ENCODE measurements at places on chromosomes 3 and 15.

DNA sequence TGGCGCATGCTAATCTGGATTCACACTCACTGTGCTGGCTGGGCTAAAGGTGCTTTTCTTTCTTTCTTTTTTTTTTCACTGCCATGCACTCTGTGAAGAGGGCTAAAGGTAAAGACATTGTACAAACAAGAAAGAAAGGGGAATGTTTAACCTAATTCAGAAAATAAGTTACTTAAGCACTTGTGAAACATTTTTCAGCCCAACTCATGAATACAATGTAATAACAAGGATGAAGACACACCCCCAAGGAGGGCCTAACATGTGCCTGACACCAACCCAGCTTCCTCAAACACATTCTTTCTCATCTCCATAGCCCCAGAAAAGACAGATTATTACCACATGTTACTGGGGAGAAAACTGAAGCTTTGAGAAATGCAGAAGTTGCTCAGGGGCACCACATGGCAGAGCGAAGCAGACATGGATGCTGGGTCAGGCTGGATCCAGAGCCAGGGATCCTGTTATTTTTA, 5.7 kb downstream of the STIMATE start:
- DNase-seq = no peak

DNA sequence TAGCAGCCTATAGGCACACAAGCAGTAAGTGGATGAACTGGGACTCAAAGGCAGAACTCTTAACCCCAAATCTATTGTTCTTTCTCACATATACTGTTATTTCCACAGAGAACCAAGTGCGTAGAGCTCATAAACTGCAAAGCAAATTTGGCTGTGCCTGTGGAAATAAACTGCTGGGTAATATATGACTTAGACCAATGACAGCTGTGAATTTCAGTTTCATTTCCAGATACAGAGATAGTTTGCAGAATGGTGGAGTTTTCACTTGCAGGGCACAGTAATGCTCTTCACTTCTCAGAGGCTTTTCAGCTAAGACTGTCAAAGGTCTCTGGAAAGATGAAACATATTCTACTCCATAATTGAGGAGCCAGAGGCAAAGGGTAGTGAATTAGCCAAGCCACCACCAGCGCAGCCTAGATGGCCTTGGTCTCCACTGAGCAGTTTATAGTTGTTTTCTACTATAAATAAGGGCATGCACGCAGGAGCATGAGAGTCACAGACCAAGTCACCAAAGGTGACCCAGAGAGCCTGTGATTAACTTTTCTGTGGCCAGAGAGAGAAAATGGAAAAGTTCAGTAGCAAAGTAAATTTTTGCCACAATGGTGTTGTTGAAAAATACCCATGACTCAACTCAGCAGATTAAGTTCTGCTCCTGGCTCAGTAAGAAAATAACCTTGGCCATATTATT, 180.7 kb upstream of the GRM7 start:
- DNase-seq = no peak

DNA sequence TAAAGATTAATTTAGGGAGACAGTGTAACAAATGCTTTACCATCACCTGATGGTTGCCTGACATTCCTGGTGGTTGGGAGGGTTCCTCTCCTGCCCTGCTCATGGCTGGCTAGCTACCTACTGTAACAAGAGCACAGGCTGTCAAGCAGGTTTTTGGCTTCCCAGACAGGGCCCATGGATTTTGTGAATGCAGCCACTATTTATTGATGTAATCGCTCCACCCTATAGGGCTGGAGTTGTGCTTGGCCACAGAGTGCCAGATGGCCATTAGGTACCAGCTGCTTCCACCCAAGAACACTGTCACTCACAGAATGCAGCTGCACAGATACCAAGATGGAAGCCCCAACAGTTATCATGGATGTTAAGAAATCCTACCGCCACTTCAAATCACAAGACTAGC, 31.0 kb upstream of the KLHL25 start:
- no peak for DNase-seq

DNA sequence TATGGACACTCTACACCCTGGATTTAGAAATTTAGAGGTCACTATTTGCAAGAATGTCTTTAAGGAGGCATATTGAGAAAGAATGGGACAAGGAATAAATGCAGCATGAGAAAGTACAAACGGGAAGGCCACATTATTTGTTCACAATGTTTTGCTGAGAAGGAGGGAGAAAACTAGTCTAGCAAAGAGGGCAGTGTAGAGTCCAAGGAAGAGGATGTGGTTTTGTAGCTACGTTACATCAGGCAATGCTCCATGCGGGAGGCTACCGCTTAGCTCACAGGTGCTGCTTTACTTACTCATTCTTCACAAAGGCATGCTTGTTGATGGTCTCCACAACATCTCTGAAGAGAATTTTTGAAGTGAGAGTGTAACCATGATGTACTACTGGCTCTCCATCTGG, 191.1 kb downstream of the PLCH1 start:
- DNase-seq = no peak

- DNase-seq = no peak
Observed at GRCh38 chr3:185900228-185900627, 37.6 kb downstream of the TRA2B start.

DNA sequence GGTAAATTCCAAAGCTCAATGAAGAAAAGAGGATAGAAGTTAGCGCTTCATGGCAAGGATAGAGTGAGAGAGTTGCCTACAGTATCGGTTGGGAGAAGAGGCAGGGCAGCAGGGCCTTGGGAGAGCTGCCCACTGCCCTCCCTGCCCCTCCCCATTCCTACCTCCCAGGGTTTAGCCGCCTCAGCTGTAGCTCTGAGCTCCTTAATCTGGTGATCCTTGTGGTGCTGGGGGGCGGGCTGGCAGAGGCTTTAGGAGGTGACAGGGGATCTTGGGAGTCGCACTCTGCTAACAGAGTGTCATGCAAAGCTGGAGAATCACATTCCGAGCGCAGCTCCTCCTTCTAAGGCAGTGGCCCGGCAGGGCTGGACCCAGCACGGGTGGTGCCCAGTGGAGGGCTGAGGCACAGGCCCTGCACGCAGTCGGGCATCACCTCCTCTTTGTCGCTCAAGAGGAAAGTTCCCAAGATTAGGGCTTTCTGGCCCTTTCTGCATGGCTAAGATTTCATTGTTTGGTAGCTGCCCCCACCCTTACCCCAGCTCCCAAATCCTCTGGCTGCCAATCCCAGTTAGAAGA, 57.1 kb upstream of the POLG start:
- no peak for DNase-seq

DNA sequence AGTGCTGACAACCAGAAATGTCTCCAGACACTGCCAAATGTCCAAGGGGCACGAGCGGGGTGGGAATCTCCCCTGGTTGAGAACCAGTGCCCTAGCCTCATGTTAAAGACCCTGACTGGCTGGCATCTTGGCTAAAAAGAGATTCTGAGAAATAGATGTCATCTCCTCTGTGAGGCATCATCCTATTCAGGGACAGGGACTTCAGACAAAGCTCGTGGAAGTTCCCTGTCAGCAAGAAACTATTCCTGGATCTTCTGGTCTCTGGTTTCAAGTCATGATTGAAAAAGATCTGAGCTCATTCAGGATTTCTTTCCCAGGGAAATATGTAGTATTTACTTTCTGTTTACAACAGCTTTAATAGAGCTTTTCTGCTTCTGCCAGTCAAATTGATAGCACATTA, 10.8 kb downstream of the WDR5B start:
- DNase-seq = no peak

DNA sequence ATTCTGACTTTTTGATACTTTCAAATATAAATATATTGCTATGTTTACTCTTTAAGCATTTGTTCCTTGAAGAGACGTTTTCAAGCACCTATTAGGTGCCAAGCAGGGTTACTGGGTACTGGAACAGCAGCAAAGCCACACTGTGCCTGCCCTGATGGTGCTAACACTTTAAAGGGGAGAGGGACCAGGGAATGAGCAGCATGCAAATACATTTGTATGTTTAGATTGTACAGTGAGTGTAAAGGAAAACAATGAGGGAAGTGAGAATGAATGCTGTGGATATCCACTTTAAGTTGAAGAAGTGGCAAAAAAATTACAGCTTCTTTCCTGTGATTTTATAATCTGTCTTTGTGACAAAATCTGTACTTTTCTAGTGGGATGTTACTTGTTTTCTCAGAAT, 400.2 kb upstream of the ATP11B start:
- no peak for DNase-seq

GRCh38 chr3:13825821-13826220, 54.0 kb downstream of the WNT7A start:
- DNase-seq = no peak

GRCh38 chr3:149968216-149968615, 2.5 kb downstream of the PFN2 start:
- no peak for DNase-seq

DNA sequence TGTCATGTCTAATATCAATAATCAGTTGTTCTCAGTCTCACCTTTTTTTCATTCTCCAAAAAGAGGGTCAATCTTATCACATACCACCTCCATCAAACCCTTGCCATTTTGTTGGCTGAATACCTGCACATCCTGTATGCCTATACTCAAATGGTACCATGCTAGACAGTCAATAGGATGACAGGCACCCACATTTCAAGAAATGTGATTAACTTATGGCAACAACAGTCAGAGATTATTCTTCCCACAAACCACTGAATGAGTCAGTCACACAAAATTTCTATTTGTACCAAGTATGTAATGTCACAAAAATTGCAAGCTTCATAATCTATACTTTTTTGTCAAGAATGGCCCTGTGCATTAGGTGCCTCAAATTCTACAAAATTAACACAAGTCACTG, 5.1 kb upstream of the SLC27A2 start:
- DNase-seq = no peak

DNA sequence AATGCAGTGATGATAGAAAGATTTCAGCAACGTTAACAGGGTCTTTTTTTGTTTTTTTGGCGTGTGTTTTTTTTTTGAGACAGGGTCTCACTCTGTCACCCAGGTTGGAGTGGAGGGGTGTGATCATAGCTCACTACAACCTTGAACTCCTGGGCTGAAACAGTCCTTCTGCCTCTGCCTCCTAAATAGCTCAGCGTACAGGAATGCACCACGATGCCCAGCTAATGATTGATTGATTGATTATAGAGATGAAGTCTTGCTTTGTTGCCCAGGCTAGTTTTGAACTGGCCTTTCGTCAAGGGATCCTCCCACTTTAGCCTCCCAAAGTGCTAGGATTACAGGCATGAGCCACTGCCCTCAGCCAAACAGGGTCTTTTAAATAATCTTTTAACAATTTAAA, 7.0 kb downstream of the CHP1 start:
- no peak for DNase-seq

- no peak for DNase-seq
Observed at GRCh38 chr15:40680151-40680550, 14.8 kb upstream of the RAD51 start.

GRCh38 chr15:74409225-74409624, 24.5 kb downstream of the SEMA7A start:
- DNase-seq = no peak

DNA sequence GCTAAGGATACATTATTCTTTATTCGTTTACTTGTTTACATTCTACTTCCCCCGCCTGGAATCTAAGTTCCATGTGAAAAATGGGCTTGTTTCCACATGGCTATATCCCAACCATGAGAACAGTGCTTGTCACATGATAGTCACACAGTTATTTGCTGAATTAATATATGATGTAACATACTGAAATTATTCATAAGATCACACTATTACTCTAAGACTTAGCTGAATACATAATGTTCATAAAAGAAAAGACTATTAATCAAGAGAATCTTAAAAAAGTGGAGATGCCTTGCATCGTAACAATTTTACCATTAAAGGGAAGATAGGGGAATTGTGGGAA, 6.5 kb downstream of the PBRM1 start:
- no peak for DNase-seq

DNA sequence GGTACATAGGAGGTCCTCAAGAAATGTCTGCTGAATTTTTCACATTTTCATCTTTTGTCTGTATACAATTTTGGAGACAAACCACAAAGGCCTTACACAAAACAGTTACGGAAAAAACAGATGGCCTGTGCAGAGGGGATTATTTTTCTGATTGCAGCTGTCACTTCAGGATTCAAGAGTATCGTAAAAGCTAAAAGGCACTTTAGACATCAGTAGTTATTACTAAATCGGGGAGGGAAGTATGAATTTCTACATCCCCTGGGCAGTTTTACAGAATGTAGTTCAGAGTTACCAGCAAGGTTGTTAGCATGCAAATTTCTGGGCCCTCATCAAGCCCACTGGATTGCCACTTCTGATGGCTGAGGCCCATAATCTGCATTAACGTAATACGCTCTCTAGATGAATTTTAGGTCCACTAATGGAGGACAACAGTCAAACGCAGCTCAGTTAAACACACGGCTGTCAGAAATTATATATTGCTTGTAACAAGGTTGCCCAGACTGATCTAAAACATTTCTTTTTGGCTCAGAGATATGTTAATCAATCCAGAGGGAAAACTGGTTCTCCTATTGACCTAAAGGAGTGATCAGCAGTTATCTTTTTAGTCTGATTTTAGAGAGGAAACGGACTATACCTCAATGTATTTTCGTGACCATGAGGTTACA, 1.1 kb downstream of the RIOX2 start:
- no peak for DNase-seq

GRCh38 chr15:92524161-92524560, 130.5 kb downstream of the ST8SIA2 start:
- DNase-seq = no peak

GRCh38 chr3:114809668-114810413, 337.2 kb downstream of the ZBTB20 start:
- no peak for DNase-seq

DNA sequence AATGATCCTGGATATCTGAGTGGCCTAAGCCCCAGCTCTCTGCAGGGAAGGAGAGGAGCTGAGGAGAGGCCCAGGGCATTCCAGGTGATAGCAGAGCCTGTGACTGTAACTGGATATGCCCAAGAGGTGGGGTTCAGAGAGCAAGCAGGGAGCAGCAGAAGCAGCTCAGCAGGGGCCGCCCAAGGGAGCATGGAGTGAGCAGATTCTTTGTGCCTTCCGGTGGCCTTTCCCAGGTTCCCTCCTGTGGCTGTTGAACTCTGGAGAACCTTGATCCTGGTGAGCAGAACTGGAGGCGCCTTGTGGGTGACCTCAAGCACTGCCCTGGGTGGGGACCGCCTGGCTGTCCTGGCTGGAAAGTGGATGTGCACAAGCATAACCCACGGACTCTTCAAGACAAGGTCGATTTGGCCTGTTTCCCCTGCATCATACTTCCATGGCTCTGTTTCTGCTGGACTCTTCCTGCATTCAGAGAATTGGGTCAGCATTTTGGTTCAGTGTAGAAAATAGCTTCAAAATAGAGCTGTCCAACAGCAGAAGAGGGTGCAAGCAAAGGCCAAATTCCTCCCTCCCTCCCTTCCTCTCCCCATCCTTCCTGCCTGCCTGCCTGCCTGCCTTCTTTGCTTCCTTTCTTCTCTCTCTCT, 76.1 kb downstream of the ARNT2 start:
- no peak for DNase-seq

DNA sequence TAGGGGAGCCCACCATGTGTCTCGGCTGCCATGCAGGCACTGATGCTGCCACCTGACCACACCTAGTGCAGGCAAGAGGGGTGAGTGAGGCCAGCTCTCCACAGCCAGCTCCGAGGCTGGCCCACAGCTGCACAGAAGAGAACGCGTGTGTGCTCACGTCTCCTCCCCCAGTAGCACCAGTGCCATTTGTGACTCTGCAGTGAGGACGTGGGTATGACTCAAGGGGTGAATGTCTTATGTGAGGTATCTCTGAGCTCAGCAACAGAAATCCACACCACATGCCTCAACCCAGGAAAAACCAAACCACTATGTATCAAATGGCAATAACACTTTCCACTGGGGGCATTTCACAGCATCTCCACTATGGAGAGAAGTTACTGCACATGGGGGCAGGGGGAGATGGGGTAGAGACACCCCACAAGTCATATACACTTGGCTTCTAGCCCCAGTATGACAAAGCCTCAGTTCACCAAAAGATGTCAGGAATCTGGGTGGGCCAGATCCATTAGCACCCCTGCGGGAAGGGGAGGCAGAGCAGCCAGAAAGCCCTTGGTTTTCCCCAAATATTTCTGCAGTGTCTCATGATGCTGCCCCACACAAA, 87.6 kb downstream of the LRIG1 start:
- DNase-seq = no peak
